Stimulated activated CD4-positive, alpha-beta T cell treated with anti-CD3 and anti-CD28 coated beads, Interleukin-1b, Interleukin-23, amount 100 ng/mL, for 24 hours (primary cell): ENCODE measurements at places on chromosomes 6 and 20.

DNA sequence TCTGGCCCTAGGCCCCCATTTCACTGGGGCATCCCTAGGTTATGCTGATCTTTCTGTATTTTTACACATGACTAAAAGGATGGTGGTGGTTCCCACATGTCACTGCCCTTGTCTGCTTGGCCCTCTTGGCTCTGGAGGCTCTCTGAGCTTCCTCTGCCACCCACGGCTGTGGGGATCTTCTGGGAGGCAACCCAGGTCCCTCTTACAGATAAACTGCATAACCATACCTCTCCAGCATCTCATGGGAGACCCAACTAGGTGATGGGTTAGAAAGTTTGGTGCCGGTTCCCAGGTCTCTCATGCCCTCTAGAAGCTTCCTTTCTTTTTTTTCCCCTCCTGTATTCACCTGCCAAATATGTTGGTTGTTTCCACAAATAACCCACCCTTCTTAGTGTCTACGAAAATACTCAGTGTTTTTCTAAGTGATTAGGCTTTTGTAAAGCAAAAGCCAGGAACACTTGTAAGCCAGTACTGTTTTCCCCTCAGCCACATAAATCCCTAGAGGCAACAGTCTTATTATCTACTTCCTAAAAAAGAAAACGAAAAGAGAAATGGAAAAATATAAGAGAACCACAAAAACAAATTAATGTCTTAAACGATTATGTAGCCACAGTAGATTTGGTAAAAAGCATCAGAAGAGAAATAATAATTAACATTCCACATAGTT, 71.7 kb upstream of the SMLR1 start:
- no peak for DNase-seq

GRCh38 chr6:168636147-168637004, 195.4 kb downstream of the SMOC2 start:
- DNase-seq: no peak

DNA sequence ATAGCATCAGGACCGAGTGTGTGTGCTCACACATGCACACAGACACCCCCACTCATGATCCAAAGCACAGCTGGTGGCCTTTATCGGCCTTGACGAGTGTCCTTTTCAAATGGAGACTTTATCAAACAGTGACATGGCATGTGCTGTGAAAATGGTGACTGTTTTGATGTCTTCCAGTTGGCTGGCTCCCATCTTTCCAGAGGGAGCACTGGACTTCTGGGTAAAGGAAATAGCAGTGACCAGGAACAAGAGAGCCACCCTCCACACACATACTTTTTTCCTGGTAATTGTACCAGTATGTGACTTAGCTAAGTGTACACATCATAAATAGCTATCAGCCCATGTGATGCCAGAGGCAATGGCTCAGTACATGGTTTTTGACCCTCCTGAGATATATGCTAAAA, 52.7 kb downstream of the ZDHHC14 start:
- DNase-seq: no peak

DNA sequence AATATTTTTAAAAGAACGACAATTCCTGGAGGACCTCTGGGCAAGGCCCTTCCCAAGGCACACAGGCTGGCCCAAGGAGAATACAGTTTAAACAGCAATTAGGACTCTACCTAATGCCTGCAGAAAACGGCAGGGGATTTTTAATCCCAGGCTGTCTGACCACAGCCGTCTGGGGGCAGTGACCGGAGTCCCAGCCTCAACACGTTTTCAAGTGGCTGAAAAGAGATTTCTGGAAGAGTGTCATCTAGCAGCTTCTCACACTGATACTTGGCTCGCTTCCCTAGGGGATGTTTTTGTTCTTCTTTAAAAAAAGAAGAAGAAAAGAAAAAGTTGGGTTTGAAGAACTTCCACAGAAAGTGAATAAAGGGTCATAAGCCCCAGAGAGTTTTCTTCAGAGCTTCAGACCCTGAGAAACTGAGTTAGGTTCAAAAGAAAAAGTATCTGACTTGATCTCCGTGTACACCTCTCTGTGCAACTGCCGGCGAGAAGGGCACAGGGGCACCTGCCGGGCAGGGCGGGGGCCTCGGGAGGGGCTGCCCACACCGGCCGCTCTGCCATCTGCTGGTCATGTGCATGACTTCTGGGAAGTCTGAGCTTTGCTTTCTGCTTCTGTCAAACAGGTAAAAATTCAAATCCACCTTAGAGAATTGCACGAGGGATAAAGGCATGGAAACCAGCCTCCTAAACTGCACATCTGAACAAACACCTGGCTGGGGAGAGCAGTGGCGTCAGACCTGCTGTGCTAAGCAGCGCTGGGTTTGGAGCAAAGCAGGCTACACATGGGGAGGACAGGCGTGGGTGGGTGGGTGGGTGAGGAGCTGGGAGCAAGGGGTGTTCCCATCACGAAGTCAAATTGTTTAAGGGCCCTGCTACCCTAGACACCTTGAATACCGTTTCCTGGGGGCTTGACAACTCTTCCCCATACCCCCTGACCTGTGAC, 33.0 kb downstream of the RRBP1 start:
- DNase-seq: no peak

GRCh38 chr6:70506321-70506720, 60.4 kb upstream of the SDHAF4 start:
- no peak for DNase-seq

GRCh38 chr6:24606200-24606930, 39.6 kb downstream of the KIAA0319 start:
- DNase-seq: no peak

- no peak for DNase-seq
Observed at GRCh38 chr20:62726276-62726675, 17.6 kb downstream of the NTSR1 start.

DNA sequence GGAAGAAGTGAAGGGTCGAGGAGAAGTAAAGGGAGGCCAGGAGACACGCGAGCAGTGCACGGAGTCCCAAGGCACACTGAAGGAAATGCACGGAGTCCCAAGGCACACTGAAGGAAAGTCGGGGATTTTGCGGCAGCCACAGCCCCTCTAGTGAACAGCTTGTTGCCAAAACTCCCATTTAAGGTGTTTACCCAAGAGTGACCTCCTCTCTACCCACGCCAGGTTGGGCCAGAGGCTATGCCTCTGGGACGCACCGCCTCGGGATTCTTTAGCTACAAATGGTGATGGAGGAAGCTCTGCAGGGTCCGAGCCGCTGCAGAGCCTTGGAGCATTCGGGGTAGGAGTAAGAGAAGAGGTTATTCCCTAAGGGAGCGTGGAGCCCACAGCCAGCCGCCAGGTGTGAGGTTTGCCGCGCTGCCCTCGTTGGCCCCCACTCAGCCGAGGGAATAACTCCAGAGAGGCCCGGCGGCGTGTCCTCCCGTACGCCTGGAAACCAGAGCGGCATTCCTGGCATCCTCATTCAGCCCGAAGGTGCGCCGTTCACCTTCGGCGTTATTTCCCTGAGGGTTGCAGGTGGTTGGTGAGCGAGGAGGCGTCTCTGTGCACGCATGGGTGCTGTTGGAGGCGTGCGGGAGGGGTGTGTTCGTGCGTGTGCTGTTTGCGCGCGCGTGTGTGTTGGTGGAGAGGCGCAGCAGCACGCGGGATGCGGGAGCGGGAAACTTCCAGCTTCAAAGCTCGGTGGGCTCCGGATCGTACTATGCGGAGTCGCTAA, 3.4 kb upstream of the MAFB start:
- DNase-seq: no peak

- no peak for DNase-seq
Observed at GRCh38 chr6:106039897-106040592, 46.1 kb upstream of the PRDM1 start.

DNA sequence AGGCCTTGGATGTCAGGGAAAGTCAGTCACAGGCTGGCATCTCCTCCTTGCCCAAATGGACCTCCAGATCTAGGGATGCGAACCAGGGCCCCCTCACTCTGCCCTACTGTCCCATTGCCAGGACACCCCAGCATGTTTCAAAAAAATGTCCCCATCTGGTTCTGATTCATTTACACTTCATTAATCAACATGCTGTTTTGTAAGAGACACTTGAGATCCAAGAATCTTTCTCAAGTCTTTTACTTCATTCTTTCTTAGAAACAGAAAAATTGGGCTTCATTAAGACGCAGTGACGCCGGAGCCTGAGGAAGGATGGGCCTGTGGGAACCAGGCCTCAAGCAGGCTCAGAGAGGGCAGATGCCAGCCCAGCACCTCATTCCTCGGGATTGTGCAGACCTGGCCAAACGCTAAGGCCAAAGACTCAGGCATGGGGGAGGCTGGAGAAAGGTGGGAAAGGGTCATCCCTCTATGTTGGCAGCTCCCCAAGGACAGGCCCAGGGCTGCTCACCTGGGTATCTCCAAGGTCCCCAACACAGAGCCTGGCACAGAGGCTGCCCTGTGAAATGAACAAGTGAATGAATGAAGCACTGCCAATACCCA, 3.8 kb downstream of the RSPO4 start:
- no peak for DNase-seq

GRCh38 chr20:46990596-46991104, 96.0 kb downstream of the EYA2 start:
- no peak for DNase-seq

DNA sequence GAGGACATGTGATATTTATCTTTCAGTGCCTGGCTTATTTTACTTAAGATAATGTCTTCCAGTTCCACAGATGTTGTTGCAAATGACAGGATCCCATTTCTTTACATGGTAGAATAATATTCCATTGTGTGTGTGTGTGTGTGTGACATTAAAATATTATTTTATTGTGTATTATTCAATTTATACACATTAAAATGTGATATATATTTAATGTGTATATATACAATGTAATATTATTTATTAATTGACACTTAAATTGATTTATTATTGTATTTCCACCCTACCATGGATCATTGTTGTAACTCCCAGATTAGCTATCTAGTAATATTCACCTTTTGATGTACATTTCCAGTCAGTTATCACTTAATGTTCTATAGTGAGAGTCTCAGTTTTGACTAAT, 1422.5 kb upstream of the ADGRB3 start:
- DNase-seq: no peak

- DNase-seq: no peak
Observed at GRCh38 chr20:62769346-62770071, 26.8 kb upstream of the MRGBP start.

- DNase-seq: no peak
Observed at GRCh38 chr6:137145421-137145820, 28.0 kb downstream of the IL22RA2 start.

DNA sequence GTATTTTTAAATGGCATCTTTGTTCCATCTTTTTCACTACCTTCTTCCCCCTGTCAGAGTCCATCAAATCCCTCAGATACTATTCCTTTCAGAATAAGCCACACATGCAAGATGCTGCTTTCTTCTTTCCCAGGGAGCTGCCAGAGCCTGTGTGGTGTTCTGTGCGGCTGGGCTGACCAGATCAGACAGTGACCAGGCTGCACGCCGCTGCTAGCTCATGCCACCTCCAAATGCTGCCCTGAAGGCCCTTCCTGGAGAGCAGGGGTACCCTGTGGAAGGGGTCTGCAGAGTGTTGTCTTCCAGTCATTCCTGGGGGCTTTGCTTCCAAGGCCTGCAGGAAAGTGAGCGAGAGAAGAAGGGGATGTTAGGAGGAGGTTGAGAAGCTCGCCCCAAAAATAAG, 179.1 kb upstream of the SUPT3H start:
- DNase-seq: no peak

GRCh38 chr6:99993533-99994251, at the start of gene MCHR2:
MCHR2 (minus strand) TSS chr6:99994223; CDS start chr6:99956147, 38,076 bp downstream.
- DNase-seq: no peak

DNA sequence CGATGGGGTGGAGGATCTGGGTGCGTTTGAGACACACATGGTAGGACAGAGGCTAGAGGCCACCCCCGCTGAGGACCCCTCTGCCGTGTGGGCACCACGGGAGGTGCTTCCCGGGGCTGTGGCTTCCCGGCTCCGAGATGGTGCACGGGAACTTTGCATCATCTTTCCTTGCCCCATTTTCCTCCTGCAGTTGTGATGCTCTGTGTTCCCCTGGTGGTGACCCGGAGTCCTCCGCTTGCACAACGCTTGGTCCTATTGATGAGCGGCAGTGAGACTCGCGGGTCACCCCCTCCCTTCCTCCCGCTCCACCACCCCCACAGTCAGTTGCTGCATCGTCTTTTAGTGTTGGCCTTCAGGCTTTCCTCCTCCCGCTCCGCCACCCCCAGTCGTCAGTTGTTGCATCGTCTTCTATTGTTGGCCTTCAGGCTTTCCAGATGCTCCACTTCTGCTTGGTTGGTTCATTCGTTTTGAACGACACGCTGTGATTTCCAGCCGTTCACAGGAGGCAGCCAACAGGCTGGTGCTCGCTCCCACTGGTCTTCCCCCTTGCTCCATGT, 37.3 kb downstream of the PYGB start:
- DNase-seq: no peak

DNA sequence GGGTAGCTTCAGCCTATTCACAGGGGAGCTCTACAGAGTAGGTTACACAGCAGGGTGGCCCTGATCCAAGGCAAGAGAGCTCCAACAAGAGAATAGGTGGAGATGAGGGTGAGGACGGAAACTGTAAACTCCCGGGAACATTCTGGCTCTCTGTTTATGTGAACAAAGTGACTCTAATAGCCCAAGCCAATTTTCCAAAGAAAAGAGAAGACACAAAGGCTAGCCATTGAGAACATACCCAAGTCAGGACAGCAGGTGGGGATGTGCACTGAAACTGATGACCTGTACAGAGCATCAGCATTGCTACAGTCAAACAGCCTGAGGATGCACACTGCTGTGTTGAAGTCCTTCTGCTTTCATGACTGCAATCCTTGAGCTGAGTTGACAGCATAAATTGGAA, 136.0 kb upstream of the TOP1 start:
- no peak for DNase-seq

GRCh38 chr6:128526152-128526914, 5.9 kb upstream of the PTPRK start:
- DNase-seq: no peak

DNA sequence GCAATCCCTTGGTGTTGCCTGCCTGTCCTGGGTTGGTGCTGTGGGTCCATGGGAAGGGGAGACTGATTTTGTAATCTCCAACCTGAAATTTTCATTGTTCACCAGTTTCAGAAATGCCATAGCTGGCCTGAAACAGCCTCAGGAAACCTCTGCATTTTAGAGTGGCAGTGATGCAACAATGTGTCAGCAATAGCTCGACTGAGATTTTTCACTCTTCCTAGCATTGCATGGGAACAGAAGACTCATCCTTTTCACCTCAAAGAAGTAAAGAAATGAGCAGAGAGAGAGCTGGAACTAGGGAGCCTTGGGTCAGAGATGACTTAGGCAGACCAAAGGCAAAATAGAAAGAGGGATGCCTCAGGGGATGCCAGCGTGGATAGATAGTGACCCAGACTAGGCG, 23.7 kb upstream of the TMEM14A start:
- no peak for DNase-seq

- no peak for DNase-seq
Observed at GRCh38 chr6:139982195-139982594, 607.7 kb upstream of the CITED2 start.

- DNase-seq: no peak
Observed at GRCh38 chr6:5469101-5469846, 208.0 kb downstream of the FARS2 start.

GRCh38 chr20:17580895-17581294, 11.0 kb downstream of the DSTN start:
- no peak for DNase-seq
